ENCODE measurements at places on chromosomes 6 and 20. TPM values are rescaled to one million over a fixed set of nuclear protein-coding genes. Genes with fewer than 3 reads are reported as not detected.

TINAG gene
- total RNA-seq = not detected

DNMT3B gene
- total RNA-seq = 0.76 TPM

NKX2-2 gene
- total RNA-seq = not detected

MCM8 gene
- total RNA-seq = 4.0 TPM

MAP3K4 gene
- total RNA-seq = 17.4 TPM

SLA2 gene
- not detected for total RNA-seq

RFX6 gene
- total RNA-seq = not detected

FLRT3 gene
- 0.33 TPM for total RNA-seq

PTCRA gene
- not detected for total RNA-seq

WFDC5 gene
- total RNA-seq = not detected

LIME1 gene
- total RNA-seq = 0.86 TPM

OTOR gene
- total RNA-seq = not detected

LBP gene
- total RNA-seq = not detected

ZNF318 gene
- 5.4 TPM for total RNA-seq

MUCL3 gene
- total RNA-seq = not detected

OR2H1 gene
- not detected for total RNA-seq
